ENCODE measurements at places on chromosomes 3 and 15.

DNA sequence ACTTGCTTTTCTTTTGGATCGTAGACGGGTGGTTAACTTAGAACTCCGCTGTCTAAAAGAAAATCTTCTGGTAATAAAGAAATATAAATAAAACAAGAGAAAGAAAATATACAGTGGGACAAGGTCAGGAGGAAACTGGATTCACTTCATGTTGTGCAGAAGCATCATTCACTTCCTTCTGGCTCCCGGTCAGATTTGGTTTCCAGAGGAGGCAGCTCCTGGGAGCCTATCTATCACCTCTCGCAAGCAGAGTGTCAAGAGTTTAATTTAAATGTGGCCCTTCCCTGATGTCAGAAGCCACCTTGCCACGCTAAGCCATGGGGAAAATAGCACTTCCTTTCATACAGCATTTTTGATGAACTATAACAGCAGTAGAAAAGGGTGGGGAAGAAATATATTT is 139.1 kb downstream of the NSMCE3 start:
- DNase-seq = no peak

GRCh38 chr15:95635666-95636065 is 694.8 kb upstream of the NR2F2 start:
- no peak for DNase-seq

GRCh38 chr3:71838406-71838805 is 53.5 kb upstream of the PROK2 start:
- DNase-seq = no peak

GRCh38 chr15:39054128-39054732 is 489.6 kb upstream of the RASGRP1 start:
- no peak for DNase-seq

DNA sequence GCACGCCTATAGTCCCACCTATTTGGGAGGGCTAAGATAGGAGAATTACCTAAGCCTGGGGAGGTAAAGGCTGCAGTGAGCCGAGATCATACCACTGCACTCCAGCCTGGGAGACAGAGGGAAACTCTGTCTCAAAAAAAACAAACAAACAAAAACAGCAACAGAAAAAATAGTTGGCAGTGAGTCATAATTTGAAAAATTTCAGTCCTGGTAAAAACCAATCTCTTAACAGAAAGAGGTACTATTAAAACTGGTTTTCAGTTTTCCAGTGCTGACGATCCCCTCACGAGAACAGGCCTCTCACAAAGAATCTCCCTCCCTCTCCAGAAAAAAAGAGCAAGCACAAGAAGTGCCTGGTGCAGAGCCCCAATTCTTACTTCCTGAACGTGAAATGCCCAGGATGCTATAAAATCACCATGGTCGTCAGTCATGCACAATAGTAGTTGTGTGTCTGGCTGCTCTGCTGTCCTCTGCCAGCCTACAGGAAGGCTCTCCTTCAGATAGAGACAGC is 22.8 kb upstream of the MAP4 start:
- no peak for DNase-seq

- DNase-seq = no peak
These were observed 19.6 kb downstream of the CYP11A1 start for GRCh38 chr15:74347757-74348250.

- DNase-seq = no peak
These were observed 44.3 kb downstream of the TRIM69 start for GRCh38 chr15:44780608-44781007.
